Esophagus squamous epithelium (tissue), 5 donors: ENCODE measurements at places on chromosomes 1 and 21. TPM values are rescaled to one million over a fixed set of nuclear protein-coding genes. Genes with fewer than 3 reads are reported as not detected.
A peak's percentile ranks its signal among the peaks of the same experiment; 100 is the strongest.

DNA sequence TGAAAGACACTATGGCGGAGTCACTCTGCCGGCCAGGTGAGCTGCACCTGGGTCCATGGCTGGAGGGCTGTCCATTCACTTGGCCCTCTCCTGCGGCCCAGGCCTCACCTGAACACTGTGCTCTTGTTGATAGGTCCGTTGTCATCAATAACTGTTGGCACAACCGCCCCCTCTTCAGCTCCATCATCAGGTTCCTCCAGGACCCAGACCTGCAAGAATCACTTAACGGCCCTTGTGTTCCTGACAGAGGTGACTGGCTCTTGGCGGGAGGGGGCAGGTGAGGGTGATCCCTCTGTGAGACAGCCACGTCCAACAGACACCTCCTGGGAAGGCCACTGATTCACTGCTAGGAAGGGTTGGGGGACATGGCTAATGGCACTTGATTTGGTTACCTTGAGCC, 54.9 kb downstream of the INAVA start:
- H3K4me3 ChIP-seq = no peak overlapping the region
- no peak overlapping the region for H3K27ac ChIP-seq
- DNase-seq = no peak
- H3K4me1 ChIP-seq = no peaks in the 10 kb centered on the region
- no peaks in the 10 kb centered on the region for H3K36me3 ChIP-seq

DNA sequence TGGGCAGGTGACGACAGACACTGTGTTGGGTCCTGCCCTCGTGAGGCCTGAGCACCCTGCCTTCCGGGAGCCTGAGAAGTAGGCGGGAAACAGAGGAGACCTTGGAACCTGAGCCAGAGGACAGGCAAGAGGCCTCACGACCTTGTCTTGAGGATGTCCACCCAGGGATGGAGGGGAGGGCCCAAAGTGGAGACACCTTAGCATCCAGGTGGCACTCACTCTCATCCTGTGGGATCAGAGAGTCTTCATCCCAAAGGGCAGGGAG, 347.2 kb downstream of the NPHP4 start:
- no peaks in the 10 kb centered on the region for H3K4me1 ChIP-seq
- H3K36me3 ChIP-seq = no peaks in the 10 kb centered on the region
- no peak overlapping the region for H3K4me3 ChIP-seq
- peaks cover 59% of the 10 kb centered on the region for H3K27me3 ChIP-seq

- H3K27me3 ChIP-seq = no peaks in the 10 kb centered on the region
- no peak overlapping the region for H3K27ac ChIP-seq
- H3K4me3 ChIP-seq = no peak overlapping the region
- no peak for DNase-seq
These were observed 32.1 kb upstream of the CCDC190 start for GRCh38 chr1:162892906-162893611.

- no peak overlapping the region for H3K27ac ChIP-seq
- no peaks in the 10 kb centered on the region for H3K36me3 ChIP-seq
- no peaks in the 10 kb centered on the region for H3K27me3 ChIP-seq
- no peak overlapping the region for H3K4me3 ChIP-seq
- DNase-seq = no peak
- H3K4me1 ChIP-seq = no peaks in the 10 kb centered on the region
These were observed 65.7 kb downstream of the LACTBL1 start for GRCh38 chr1:22906968-22907367.

DNA sequence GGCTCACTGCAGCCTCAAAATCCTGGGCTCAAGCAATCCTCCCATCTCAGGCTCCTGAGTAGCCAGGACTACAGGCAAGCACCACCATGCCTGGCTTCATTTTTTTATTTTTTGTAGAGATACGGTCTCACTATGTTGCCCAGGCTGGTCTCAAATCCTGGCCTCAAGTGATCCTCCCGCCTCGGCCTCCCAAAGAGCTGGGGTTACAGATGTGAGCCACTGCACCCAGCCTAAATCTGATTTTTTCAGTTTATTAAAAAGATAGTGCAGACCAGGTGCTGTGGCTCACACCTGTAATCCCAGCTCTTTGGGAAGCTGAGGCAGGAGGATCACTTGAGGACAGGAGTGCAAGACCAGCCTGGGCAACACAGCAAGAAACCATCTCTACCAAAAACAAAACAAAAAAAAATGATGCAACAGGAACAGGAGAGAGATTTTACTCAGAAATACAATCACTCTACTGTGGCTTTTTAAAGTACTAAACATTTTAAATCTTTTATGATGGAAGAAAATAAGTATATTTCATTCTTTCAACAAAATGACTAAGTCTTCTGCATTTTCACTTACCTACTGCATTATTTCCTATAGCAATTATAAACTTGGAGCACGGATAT, 1.9 kb downstream of the PSMG1 start:
- peaks cover 7% of the 10 kb centered on the region for H3K4me1 ChIP-seq
- H3K36me3 ChIP-seq = peaks cover 5% of the 10 kb centered on the region
- H3K27me3 ChIP-seq = no peaks in the 10 kb centered on the region
- DNase-seq = no peak

- H3K4me3 ChIP-seq = no peak overlapping the region
- no peak for DNase-seq
- no peak overlapping the region for H3K27ac ChIP-seq
- H3K36me3 ChIP-seq = no peaks in the 10 kb centered on the region
These were observed 129.1 kb downstream of the TOMM20 start for GRCh38 chr1:234999513-234999940.

DNA sequence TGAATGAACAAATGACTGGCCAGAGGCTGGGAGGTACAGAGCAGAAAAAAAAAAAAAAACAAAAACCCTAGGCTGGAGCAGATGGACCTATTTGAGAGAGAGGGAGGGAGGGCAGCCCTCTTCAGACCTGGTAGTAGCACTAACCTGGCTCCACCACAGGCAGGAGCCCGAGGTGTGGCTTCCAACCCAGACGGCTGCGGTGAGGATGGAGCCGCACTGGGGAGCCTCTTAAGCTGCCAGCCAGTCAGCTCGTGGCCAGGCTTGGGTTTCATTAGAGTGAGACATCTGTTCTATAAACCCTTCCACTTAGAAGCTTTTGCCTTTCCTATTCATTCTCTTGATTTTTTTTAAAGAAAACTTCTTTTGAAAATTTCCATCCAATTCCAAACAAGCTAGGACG, 16.8 kb downstream of the LGR6 start:
- peaks cover 12% of the 10 kb centered on the region for H3K4me1 ChIP-seq
- no peak overlapping the region for H3K27ac ChIP-seq
- no peak overlapping the region for H3K4me3 ChIP-seq
- peaks cover 3% of the 10 kb centered on the region for H3K27me3 ChIP-seq
- no peak for DNase-seq
- H3K36me3 ChIP-seq = no peaks in the 10 kb centered on the region

DNA sequence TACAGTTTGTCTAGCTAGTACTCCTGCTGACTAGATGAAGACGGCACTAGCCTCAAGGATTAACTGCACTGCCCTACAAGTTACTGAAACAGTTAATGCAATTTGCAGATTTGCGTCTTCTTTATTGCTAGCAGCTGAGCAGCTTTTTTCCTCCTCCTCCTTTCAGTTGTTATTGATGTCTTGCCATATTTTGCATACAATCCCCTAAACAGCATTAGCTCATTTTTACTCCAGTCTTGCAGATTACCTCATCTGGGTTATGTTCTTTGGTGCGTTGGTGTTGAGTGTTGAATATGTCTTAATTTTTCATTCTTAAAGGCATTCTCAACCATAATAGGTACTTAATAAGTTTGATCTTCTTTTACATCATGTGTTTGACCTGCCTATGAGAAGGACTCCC, 363.4 kb upstream of the LYPLAL1 start:
- no peak overlapping the region for H3K27ac ChIP-seq
- H3K4me3 ChIP-seq = no peak overlapping the region
- DNase-seq = no peak
- no peaks in the 10 kb centered on the region for H3K36me3 ChIP-seq
- no peaks in the 10 kb centered on the region for H3K27me3 ChIP-seq

DNA sequence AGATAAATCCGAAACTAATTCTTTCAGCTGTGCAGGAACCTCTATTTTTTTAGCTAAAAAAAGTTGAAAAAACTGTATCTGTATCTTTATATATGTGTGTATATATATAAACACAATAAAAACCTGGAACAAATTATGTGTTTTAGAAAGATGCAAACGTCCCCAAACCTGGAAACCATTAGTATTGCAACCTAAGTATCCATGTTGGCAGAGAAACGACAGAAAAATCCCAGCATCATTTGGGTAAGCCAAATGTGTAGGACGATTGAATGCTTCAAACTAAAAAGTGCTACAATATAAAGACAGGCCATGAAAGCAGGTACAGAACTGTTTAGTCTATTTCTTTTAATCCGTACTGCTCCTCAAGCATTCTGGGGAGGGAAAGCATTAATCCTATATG, 87.9 kb downstream of the AHCTF1 start:
- H3K4me1 ChIP-seq = no peaks in the 10 kb centered on the region
- H3K27me3 ChIP-seq = no peaks in the 10 kb centered on the region
- no peak for DNase-seq
- no peak overlapping the region for H3K27ac ChIP-seq
- H3K36me3 ChIP-seq = peaks cover 95% of the 10 kb centered on the region
- no peak overlapping the region for H3K4me3 ChIP-seq

- no peaks in the 10 kb centered on the region for H3K4me1 ChIP-seq
- no peak for DNase-seq
- H3K27me3 ChIP-seq = no peaks in the 10 kb centered on the region
- H3K36me3 ChIP-seq = peaks cover 67% of the 10 kb centered on the region
- no peak overlapping the region for H3K4me3 ChIP-seq
- no peak overlapping the region for H3K27ac ChIP-seq
These were observed 20.7 kb downstream of the PARS2 start for GRCh38 chr1:54743416-54744226.

GRCh38 chr1:2203671-2204414, 9.3 kb upstream of the FAAP20 start:
- DNase-seq = no peak
- no peaks in the 10 kb centered on the region for H3K36me3 ChIP-seq
- H3K4me1 ChIP-seq = peaks cover 83% of the 10 kb centered on the region

GRCh38 chr21:25457411-25457810, 149.9 kb downstream of the MRPL39 start:
- no peak for DNase-seq
- H3K4me1 ChIP-seq = peaks cover 11% of the 10 kb centered on the region
- no peak overlapping the region for H3K4me3 ChIP-seq
- no peaks in the 10 kb centered on the region for H3K36me3 ChIP-seq
- H3K27me3 ChIP-seq = no peaks in the 10 kb centered on the region
- H3K27ac ChIP-seq = no peak overlapping the region

GRCh38 chr1:108011295-108011694, 46.3 kb upstream of the VAV3 start:
- no peak for DNase-seq
- no peaks in the 10 kb centered on the region for H3K27me3 ChIP-seq
- no peaks in the 10 kb centered on the region for H3K36me3 ChIP-seq
- H3K4me1 ChIP-seq = peaks cover 7% of the 10 kb centered on the region
- no peak overlapping the region for H3K4me3 ChIP-seq
- H3K27ac ChIP-seq = no peak overlapping the region

GRCh38 chr1:235156265-235156664, 4.8 kb downstream of the RBM34 start:
- H3K36me3 ChIP-seq = no peaks in the 10 kb centered on the region
- no peaks in the 10 kb centered on the region for H3K27me3 ChIP-seq

- H3K27me3 ChIP-seq = no peaks in the 10 kb centered on the region
- no peak overlapping the region for H3K4me3 ChIP-seq
- no peaks in the 10 kb centered on the region for H3K4me1 ChIP-seq
These were observed 53.2 kb downstream of the SYT2 start for GRCh38 chr1:202656951-202657646.

GRCh38 chr1:227999056-227999930, 7.5 kb upstream of the WNT3A start:
- H3K36me3 ChIP-seq = no peaks in the 10 kb centered on the region
- no peaks in the 10 kb centered on the region for H3K27me3 ChIP-seq
- H3K4me1 ChIP-seq = no peaks in the 10 kb centered on the region
- no peak overlapping the region for H3K4me3 ChIP-seq
- no peak overlapping the region for H3K27ac ChIP-seq
- no peak for DNase-seq

DNA sequence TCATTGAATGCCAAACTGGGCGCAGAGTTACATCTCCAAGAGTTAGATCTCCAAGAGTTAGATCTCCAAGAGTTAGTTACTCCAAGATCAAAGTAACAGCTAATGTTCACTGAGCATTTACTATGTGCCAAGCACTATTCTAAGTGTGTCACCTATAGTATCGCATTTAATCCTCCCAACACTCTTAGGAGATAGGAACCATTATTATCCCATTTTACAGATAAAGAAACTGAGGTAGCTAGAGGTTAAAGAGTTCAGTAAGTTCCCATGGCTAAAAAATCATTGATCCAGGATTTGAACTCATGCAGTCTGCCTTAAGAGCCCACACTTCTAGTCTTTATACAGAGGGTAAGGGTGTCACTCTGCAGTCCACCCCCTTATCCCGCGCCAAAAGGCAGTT, 1.5 kb upstream of the NAV1 start:
- H3K4me3 ChIP-seq = no peak overlapping the region
- H3K27me3 ChIP-seq = peaks cover 12% of the 10 kb centered on the region
- H3K4me1 ChIP-seq = peaks cover 35% of the 10 kb centered on the region
- H3K36me3 ChIP-seq = no peaks in the 10 kb centered on the region
- H3K27ac ChIP-seq = peak overlapping the region; percentile 96

DNA sequence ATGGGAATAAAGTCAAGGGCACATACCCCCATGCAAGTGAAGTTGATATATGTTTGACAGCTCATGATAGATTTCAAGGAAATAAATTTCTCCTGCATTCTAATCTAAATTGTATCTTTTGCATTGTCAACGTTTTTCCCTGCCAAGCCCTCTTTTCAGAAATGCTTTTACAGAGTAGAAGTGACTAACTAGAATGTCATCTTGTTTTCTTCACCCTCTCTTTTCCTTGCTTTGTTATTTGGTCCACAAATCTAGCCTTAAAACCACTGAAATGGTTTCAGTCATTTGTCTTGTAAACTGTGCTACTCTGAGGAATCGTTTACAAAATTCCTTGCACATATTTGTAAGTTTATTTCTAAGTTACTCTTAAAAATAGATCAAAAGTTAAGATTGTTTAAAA, 600.8 kb upstream of the CXADR start:
- H3K4me1 ChIP-seq = no peaks in the 10 kb centered on the region
- H3K27ac ChIP-seq = peak overlapping the region; percentile 55
- H3K27me3 ChIP-seq = no peaks in the 10 kb centered on the region

DNA sequence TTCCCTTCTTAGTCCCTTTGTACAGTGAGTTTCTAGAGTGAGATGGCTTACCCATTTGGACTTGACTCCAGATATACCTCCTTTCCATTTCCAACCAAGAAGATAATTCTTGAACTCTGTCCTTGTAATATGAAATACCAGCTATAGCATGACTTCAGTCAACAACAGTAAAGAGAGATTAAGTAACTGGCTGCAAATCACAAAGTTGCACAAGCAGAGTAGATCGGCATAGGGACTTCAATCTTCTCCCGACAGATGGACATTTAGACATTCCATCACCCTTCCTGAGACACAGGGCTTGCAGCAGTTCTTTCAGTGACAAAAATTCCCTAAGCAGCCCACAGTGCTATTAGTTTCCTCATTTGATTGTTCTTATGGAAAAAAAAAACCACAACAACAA, 44.6 kb downstream of the JAK1 start:
- no peak overlapping the region for H3K27ac ChIP-seq
- H3K4me1 ChIP-seq = peaks cover 35% of the 10 kb centered on the region
- no peaks in the 10 kb centered on the region for H3K27me3 ChIP-seq
- H3K4me3 ChIP-seq = no peak overlapping the region
- H3K36me3 ChIP-seq = no peaks in the 10 kb centered on the region

Gene NTNG1
- total RNA-seq = not detected

Gene HHAT
- 3.7 TPM for total RNA-seq

Gene MLLT11
- 0.38 TPM for total RNA-seq

Gene RAB25
- total RNA-seq = 282 TPM

Gene VPS45
- 31.7 TPM for total RNA-seq

Gene FRRS1
- 23.8 TPM for total RNA-seq

Gene LRRC53
- total RNA-seq = not detected

Gene DENND1B
- 14.9 TPM for total RNA-seq

Gene BARHL2
- total RNA-seq = not detected

Gene LRRC7
- not detected for total RNA-seq

Gene THEM5
- 1.7 TPM for total RNA-seq

Gene RIPPLY3
- total RNA-seq = 0.40 TPM
